Hypothalamus (tissue), 51 donors: ENCODE measurements at places on chromosomes 11 and 22.

DNA sequence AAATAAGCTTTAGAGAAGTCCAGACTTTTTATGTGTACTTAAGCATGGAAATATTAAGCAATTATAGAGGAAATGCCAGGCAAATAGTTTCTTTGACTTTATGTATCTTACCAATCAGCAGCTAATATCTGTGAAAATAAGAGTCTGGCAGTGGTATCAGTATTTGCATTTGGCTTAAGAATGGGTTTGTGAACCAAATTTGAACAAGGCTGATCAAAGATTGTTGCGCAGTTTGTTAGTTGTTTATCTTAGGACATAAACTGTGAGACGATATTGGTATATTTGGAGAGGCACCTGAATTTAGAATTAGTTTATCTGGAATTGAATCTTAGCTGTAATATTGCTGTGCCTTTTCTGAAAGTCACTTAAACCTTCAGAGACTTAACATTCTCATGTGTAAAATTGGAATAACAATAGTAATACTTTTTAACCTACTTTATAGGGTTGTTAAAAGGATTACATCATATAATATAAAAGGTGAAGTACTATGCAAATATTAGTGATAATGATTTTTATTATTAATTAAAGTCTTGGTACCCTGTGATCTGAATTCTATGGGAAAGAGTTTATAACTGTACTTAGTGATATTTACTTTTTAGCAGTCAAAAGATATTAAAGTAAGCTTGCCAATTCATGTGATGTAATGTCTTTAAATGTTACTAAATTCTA lies 66.4 kb downstream of the DYNC2H1 start:
- no peak for DNase-seq

DNA sequence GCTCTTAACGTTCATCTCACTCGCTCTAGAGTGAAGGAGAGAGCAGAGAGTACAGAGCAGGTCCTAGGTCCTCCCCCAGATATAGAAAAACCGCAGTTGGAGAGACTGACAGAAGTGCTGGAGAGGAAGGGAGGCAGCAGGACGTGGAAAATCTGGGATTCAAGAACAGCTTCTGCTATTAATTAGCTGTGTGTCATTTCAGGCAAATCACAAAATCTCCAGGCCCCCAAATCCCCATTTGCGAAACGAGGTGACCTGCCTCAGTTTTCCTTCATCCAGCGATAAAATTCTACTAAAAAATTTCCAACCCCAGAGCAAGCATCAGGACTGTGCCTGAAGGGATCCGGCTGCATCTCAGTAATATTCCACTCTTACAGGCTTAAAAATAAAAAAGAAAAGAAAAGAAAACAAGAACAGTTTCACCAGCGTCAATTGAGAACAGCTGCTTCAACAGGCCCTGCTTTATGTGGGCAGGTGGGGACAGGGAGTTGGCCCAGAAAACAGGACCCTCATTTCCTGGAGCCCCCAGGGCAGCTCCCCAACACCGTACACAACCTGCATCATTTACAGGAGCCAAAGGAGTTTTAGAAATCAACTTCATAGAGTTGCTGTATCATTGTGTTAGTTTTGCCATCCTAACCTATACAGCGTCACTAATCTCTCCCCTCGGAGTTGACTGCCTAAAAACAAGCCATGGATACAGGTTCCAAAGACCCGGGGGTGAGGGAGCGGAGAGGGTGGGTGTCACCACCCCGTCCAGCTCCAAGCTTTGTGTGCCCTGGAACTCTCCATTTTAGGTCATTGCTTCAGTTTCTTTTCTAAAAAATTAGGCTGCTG lies 2.3 kb upstream of the MALAT1 start:
- DNase-seq, result no peak

GRCh38 chr11:122690801-122691548 lies 35.5 kb downstream of the UBASH3B start:
- no peak for DNase-seq

GRCh38 chr11:87355596-87355995 lies 317.9 kb downstream of the TMEM135 start:
- DNase-seq, result no peak

- DNase-seq, result no peak
These were observed 39.7 kb downstream of the ACAT1 start for GRCh38 chr11:108160970-108161566.
